ENCODE measurements at places on chromosomes 11 and 22.

GRCh38 chr11:35955636-35956035, 11.8 kb downstream of the LDLRAD3 start:
- no peak for DNase-seq

GRCh38 chr22:49437356-49437755, 390.3 kb downstream of the BRD1 start:
- DNase-seq = no peak

DNA sequence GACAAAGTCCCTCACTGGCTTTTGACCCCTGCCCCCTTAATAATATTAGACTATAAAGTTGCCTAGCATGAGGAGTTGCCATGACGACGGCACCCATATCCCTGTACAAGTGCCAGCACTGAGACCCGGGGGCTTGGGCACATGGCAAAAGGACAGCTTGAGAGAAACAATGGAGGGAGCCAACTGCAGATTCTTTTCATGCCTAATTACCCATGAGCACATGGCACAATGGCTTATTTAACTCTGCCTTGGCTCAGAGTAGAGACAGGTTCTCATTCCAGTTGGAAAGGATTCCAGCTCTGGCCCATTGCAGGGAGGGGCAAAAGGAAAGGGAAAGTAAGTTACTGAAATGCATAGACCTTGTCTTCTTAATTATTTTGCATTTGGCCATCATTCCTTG, 261.2 kb upstream of the UBASH3B start:
- DNase-seq = no peak

DNA sequence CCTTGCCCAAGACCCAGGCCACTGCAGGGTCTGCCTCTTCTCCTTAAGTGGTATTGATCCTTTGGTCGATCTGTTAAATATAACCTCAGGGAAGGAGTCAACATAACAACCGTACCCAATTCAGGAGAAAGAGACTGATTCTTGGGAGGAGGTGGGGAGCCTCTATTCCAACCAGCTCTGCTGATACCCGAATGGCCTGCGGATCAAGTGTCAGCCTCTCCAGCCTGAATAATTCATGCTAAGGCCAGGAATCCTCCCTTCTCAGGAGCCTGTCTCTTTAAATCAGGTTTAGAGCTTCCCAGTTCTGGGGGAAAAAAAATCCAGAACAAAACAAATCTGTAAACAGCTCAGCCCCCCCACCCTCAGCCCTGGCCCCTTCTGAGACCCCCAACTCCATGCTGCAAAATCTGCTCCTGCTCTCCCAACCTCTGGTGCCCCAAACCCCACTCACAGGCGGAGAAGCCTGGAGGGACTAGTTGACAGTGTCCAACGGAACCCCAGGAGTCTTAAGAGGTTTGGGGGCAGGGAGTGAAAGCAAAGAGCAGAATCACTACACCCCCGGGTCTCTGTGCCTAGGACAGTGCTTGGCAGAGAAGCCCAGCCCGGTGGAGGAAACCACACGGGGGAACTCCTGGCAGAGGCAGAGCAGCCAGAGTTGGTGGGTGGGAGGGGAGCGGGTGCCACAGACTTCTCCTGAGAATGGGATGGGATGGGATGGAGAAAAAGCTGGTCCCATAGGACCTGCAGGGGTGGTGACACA, 863 bp upstream of the TPBGL start:
- DNase-seq = no peak

DNA sequence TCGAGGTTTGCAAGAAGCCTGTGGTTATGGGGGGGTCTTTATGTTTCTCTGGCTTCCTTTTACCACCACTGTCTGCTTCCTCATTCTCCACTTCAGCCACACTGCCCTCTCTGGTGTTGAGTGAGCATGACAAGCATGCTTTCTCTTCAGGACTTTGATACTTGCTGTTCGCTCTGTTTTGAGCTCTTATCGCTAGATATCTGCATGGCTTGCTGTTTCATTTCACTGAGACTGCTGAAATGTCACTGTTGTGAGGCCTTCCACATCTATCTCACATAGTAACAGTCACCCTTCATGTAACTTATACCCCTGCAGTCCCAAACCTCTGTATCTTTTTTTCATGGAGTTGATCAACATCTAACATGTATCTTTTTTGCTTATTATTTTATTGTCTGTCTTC, 59.8 kb downstream of the TMEM135 start:
- peak; percentile 1 for DNase-seq

DNA sequence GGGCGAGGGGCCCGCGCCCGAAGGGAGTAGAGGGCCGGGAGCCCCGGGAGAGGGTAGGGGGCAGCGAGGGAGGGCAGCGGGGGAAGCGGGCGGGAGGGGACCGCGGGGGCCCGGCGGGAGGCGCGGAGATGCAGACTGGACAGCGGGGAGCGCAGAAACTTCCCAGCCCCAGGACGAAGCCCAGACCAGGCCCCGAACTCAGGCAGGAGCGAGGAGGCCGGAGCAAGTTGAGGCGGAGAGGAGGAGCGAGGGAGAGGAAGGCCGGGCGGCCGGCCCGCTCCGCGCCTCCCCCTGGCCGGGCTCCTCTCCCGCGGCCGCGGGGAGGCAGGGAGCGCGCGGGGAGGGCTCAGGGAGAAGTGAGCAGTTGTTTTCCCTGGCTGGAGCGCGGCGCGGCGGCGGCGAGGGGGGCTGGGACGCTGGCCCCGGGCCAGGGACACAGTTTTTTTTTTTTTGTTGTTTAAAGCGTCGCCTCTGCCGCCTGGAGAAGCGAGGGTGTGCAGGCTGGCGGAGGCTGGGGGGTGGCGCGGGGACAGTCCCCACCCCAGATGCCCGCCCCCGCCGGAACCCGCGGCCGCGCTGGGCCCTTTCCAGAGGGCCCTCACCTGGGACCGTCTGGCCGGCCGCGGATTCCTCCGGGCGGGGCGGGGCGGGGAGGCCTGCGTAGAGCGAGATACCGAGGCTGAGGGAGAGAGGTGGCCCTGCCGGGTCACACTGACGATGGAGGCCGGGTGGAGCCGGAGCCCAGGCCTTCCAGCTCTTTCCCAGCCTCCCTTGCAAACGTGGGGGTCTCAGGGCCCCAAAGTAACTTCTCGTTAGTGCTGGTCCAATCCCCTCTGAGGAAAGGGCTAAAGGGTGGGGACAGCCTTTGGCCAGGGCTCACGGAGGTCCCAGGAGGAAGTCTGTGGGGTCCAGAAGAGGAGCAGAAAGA, at the start of gene LTBP3:
TSS of gene LTBP3 (minus strand) at position 358 of the 928 bp plus-strand sequence. CDS start 400 bp downstream, outside the sequence.
- DNase-seq = no peak

DNA sequence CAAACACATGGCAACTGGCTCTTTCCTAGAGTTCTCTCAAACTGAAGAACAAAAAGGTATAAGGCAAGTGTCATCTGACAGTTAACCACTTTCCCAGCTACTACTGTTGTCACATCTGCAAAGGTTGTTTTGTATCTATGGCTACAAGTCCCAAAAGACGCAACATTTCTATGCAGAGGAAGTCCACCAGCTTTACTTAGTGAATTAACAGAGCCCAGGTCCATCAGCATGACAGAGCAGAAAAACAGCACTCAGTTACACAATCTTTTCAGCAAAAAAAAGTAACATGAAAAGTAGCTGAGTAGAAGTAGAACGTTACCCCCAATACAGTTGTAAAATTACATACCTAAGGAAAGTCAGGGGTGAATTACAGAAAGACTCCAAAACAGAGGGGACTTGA, 12.1 kb downstream of the CPSF7 start:
- DNase-seq = no peak

GRCh38 chr11:63945477-63946163, 6.8 kb downstream of the NAA40 start:
- DNase-seq = peak; percentile 38

DNA sequence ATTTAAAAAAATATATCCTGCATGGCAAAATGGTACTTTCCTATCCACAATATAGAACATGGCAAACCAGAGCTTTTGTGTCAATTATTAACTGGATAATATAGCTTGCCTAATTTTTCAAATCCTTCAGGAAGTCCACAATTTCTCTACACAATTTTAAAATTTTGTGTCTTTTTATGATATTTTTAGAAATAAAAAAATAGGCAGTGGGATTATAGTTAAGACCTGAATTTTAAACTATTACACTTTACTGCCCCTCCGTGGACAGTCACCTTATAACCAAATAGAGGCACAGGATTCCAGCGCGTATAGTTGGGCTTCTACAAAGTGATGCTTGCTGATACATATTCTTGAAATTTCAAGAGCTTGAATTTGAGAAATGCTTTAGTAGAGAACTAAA, 2.1 kb upstream of the DMC1 start:
- peak; percentile 28 for DNase-seq

DNA sequence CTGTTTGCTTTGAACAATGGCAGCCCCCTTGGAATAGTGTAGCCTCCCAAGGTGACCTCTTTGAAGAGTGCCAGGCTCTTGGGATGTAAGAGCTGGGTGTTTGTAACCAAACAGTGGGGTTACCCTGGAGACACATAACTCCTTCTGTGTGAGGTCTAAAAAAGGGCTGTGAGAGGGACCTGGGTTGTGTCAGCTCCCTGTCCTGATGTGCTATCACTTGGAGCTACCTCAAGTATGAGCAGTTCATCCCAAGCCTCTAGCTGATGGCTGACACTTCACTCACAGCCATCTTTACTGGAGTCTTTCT, 40.2 kb downstream of the TSPAN18 start:
- no peak for DNase-seq

DNA sequence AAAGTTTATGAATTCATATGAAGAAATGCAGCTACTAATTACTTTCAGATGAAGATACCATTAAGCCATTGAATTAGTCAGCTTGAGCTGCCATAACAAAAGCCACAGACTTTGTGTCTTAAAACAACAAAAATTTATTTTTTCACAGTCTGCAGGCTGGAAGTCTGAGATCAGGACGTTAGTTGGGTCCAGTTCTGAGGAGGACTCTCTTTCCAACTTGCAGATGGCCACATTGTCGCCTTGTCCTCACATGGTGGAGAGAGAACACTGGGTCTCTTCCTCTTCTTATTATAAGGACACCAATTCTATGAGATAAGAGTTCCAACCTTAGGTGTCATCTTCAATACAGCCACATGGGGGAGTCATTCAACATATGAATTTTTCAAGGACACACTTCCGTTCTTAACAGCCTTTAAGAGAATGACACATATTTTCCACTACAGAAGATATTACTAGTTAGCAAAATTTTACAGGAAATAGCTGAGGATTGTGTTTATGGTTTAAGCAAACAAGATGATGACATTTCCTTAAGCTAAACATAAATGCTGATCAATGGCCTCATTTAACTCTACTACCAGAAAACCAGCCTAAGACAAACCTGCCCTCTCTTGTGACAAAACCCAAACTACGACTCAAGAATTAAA, 56.0 kb downstream of the DCUN1D5 start:
- DNase-seq = peak; percentile 40

GRCh38 chr11:69708736-69709401, 5.0 kb upstream of the FGF19 start:
- no peak for DNase-seq

DNA sequence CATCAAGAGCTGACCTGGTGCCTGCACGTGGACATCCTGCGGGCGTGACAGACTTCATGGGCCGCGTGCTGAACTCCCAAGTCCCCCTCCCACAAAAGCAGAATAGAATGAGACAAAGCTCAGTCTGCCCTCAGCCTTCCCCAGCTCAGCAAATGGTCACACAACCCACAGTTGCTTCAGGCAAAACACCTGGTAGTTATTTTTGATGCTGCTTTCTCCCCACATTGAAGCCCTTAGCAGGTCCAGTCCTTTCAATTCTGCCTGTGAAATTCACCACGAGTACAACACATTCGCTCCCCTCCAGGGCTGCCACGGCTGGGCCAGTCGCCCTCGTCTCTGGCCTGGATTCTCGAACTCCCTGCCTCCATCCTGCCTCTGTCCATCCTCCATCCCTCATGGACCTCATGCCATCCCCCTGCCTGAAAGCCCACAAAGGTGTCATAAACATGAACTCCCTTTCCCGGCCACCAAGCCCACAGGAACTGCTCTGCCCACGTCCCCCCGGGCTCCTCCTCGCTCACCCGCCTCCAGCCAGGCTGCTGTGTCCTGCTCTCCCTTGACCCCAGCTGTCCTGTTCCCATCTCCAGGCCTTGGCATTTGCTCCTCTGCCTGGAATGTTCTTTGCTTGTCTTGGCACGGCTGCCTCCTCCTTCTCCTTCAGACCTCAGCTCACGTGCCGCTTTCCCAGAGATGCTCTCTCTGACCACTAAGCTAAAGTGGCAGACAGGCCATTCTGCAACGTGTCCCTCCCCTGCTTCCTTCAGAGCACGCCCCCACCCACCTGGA, 42.1 kb downstream of the SCUBE1 start:
- no peak for DNase-seq

GRCh38 chr11:86547727-86548126, 124.7 kb downstream of the ME3 start:
- no peak for DNase-seq

GRCh38 chr11:20656901-20657300, 12.5 kb upstream of the NELL1 start:
- DNase-seq = no peak

- DNase-seq = no peak
Observed at GRCh38 chr11:129270446-129270845, 78.3 kb upstream of the ARHGAP32 start.

Measured in activated T-cell treated with anti-CD3 and anti-CD28 coated beads for 4 hours (primary cell).